Upper lobe of left lung (tissue), 6 donors: ENCODE measurements at places on chromosomes 2 and 18. TPM values are rescaled to one million over a fixed set of nuclear protein-coding genes. Genes with fewer than 3 reads are reported as not detected.

DNA sequence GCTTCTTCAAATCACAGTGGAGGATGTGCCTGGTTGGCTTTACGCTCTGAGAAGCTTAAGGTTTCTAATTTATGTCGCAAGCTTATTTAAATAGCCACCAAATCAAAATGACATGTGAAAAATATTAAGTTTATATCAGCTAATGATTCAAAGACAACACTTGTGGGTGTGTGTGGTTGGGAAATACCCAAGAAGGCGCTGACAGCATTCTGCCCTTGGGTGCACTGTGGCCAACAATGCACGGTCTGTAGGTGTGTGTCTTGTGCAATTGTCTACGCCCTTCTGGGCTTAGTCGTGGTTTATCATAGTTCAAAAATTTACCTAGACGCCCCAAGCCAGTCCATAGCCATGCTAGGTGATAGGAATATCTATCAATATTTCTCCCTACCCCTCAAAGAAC lies 60.9 kb downstream of the KCTD1 start:
- no peak overlapping the region for H3K4me3 ChIP-seq
- no peaks in the 10 kb centered on the region for H3K36me3 ChIP-seq
- DNase-seq = no peak
- H3K27me3 ChIP-seq = no peaks in the 10 kb centered on the region
- no peak overlapping the region for H3K27ac ChIP-seq

GRCh38 chr2:196592331-196592910 lies 47.1 kb upstream of the CCDC150 start:
- H3K36me3 ChIP-seq = no peaks in the 10 kb centered on the region
- H3K27ac ChIP-seq = peak overlapping the region; percentile 73
- peaks cover 24% of the 10 kb centered on the region for H3K4me1 ChIP-seq
- no peaks in the 10 kb centered on the region for H3K27me3 ChIP-seq

DNA sequence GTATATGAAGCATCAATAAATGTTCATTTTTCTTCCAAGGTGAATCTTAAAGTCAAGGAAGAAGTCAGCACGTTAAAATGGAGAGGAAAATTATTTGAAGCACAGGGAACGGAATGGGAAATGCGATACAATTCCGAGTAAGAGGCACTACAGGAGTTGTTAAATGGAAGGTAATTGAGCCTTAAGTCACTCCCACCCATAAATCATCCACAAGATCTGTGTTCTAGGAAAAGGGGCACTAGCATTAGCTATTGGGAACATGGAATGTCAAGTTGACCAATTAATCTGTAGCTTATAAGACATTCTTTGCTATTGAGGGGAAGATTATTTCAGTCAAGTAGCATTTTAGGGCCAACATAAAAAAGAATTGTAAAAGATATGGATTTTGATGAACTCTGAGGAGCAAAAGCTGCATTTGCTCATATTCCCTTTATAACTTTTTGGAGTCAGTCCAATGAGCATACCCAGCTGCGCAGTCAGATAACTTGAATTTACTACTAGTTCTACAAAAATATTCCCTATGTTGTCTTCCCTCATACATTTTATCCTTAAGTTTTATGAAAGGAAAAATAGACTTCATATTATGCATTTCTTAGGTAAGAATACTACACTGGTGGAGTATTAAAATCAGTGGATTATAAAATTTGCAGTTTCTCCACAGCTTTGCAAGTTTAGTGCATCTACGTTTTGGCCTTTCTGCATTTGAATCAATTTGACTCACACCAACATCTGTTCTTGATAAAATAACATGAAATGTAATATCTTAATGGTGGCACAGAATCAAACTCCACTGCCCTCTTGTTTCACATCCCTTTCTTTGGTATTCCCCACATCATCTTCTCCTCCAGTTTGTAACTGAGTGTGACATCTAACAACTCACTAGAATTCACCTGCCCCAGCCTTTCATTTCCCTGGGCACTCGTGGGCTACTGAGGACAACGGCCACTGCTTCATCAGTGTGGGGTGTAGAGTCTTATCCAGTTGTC lies 95.6 kb downstream of the SP3 start:
- no peak for DNase-seq
- no peaks in the 10 kb centered on the region for H3K4me1 ChIP-seq
- no peak overlapping the region for H3K27ac ChIP-seq
- no peak overlapping the region for H3K4me3 ChIP-seq

GRCh38 chr2:19256121-19256601 lies 102.3 kb downstream of the OSR1 start:
- H3K27ac ChIP-seq = no peak overlapping the region
- no peaks in the 10 kb centered on the region for H3K27me3 ChIP-seq
- no peaks in the 10 kb centered on the region for H3K4me1 ChIP-seq
- DNase-seq = no peak
- no peaks in the 10 kb centered on the region for H3K36me3 ChIP-seq

GRCh38 chr2:98901291-98901690 lies 34.7 kb downstream of the CRACDL start:
- no peaks in the 10 kb centered on the region for H3K36me3 ChIP-seq
- no peak for DNase-seq
- no peak overlapping the region for H3K4me3 ChIP-seq

- no peaks in the 10 kb centered on the region for H3K36me3 ChIP-seq
- H3K27ac ChIP-seq = no peak overlapping the region
- DNase-seq = no peak
- no peak overlapping the region for H3K4me3 ChIP-seq
- no peaks in the 10 kb centered on the region for H3K27me3 ChIP-seq
These were observed 379.4 kb upstream of the RAB12 start for GRCh38 chr18:8229787-8230186.

DNA sequence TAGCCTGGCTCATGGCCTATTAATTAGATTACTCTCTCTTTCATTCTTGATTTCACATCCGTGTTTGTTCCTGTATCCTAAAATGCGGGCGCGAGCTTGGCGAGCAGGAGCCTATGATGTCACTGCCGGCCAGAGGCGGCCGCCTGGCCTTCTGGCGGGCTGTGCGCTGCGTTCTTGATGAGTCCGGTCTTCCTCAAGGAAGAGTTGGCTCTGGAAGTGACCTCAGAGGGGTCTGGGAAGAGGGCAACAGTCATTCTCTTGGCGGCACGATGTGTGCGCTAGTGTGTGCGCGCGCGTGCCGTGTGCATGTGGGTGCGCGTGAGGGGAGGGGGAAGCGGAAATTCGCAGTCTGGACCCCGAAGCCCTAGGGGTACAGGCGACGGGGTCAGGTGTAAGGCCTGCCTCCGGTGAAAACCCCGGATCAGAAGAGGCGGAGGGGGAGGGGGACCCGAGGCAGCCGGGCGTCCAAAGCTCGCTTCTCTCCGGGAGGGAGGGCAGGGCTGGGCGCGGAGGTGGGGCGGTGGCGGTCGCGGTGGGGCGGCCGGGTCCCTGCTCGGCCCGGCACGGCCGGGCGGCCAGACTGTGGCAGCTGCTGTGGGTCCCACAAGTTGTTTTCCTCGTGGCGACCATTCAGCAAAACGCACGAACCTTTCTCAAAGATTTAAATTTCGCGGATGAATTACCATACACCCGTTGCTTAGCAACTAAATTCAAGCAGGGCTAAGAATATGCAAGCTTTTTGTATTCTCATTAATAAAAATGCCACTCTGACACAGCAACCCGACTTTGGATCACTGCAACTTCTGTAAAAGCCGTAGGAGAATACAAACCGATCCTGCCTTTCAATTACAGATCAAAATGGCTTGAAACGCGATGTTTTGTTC lies 8.4 kb downstream of the POU3F3 start:
- H3K36me3 ChIP-seq = no peaks in the 10 kb centered on the region
- H3K27me3 ChIP-seq = peaks cover 13% of the 10 kb centered on the region
- H3K4me3 ChIP-seq = no peak overlapping the region
- H3K4me1 ChIP-seq = peaks cover 11% of the 10 kb centered on the region
- H3K27ac ChIP-seq = no peak overlapping the region

DNA sequence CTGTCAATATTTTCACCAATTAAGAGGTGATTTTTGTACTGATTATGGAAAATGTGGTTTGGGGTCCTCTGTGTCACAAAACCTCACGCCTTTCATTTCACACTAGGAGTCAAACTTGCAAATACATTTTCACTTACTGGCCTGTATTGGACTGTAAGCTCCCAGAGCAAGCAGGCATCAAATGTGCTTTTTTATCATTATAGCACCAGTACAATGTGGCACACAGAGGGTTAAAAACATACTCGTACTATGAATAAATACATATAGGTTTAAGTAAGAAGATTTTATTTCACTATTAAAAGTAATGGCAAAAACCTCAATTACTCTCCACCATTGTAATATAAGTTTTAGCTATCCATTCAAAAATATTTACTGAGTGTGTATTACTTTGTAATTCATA lies 56.7 kb downstream of the ABCB11 start:
- no peaks in the 10 kb centered on the region for H3K4me1 ChIP-seq
- no peak overlapping the region for H3K4me3 ChIP-seq
- H3K27me3 ChIP-seq = no peaks in the 10 kb centered on the region
- H3K27ac ChIP-seq = no peak overlapping the region
- no peak for DNase-seq

DNA sequence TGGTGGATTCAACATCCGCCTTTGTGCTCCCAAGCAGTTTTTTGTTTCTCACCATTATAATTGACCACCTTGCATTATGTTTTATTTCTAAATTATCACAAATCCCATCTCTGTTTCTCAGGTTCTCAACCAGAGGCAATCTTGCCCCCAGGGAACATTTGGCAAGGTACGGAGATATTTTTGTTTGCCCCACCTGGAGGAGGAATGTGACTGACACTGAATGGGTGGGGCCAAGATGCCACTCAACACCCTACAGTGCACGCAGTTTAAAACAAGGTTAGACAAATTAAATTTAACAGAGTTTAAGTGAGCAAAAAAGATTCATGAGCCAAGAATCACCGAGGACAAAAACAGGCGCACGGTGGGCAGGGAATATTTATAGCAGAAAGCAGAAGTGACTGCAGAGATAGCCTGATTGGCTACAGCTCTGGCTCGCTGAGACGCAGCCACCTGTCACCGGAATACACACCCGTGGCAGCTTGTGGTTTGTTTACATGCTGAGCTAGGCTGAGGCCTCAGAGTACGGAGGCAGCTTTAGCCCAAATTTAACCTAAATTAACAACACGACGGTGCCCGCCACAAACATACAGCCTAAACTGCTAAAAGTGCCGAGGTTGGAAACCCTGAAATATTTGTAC lies 150.0 kb upstream of the ALKAL2 start:
- no peaks in the 10 kb centered on the region for H3K36me3 ChIP-seq
- H3K4me3 ChIP-seq = no peak overlapping the region

DNA sequence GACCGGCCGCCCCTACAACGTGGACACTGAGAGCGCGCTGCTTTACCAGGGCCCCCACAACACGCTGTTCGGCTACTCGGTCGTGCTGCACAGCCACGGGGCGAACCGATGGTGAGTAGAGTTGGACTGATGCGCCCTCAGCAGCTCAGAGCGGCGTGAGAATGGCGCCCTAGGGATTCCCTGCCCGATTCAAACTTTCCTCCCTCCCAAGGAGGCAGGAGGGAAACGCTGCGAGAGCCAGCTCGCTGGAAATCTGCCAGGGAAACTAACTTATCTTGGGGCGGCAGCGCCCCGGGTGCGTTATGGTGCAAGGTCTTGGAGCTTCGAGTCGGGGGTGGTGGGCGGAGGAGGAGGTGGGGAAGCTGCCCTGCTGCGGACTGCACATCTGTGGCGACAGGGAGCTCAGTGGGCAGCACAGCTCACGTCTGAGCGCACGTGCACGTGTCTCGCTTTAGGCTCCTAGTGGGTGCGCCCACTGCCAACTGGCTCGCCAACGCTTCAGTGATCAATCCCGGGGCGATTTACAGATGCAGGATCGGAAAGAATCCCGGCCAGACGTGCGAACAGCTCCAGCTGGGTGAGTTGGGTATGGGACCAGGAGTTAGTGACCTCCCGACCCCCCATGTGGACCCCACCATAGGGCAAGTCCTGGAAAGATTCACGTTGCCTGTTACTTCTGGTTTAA lies 697 bp downstream of the ITGA4 start:
- no peaks in the 10 kb centered on the region for H3K36me3 ChIP-seq
- peak overlapping the region; percentile 60 for H3K4me3 ChIP-seq
- peaks cover 20% of the 10 kb centered on the region for H3K4me1 ChIP-seq
- H3K27ac ChIP-seq = peak overlapping the region; percentile 82
- H3K27me3 ChIP-seq = peaks cover 12% of the 10 kb centered on the region

DNA sequence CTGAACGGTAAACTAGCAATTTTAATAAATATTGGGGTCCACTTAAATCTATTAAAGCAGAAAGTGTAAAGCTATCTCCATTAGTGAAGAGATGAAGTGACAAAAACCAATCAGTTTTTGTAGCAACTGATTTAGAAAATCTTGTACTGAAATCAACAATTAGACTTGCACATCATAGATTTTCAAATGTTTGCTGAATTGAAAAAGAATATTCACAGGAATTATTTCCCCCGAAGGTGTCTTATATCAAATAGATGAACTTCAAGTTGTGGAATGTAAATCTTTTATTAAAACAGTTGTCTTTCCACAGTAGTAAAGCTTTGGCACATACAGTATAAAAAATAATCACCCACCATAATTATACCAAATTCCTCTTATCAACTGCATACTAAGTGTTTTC lies 48.7 kb downstream of the ATIC start:
- peaks cover 20% of the 10 kb centered on the region for H3K36me3 ChIP-seq
- H3K4me1 ChIP-seq = no peaks in the 10 kb centered on the region
- no peaks in the 10 kb centered on the region for H3K27me3 ChIP-seq

- no peak overlapping the region for H3K27ac ChIP-seq
- no peak overlapping the region for H3K4me3 ChIP-seq
- H3K36me3 ChIP-seq = peaks cover 17% of the 10 kb centered on the region
- H3K4me1 ChIP-seq = peaks cover 9% of the 10 kb centered on the region
- H3K27me3 ChIP-seq = no peaks in the 10 kb centered on the region
These were observed 73.7 kb downstream of the TANK start for GRCh38 chr2:161233858-161234431.

- no peaks in the 10 kb centered on the region for H3K4me1 ChIP-seq
- no peak overlapping the region for H3K4me3 ChIP-seq
- H3K36me3 ChIP-seq = no peaks in the 10 kb centered on the region
- DNase-seq = no peak
These were observed 92.0 kb downstream of the LRP1B start for GRCh38 chr2:142038826-142039225.

GRCh38 chr2:201262718-201263117 lies 2.4 kb downstream of the CASP8 start:
- DNase-seq = no peak
- H3K4me1 ChIP-seq = peaks cover 37% of the 10 kb centered on the region
- H3K27me3 ChIP-seq = no peaks in the 10 kb centered on the region
- no peak overlapping the region for H3K4me3 ChIP-seq

DNA sequence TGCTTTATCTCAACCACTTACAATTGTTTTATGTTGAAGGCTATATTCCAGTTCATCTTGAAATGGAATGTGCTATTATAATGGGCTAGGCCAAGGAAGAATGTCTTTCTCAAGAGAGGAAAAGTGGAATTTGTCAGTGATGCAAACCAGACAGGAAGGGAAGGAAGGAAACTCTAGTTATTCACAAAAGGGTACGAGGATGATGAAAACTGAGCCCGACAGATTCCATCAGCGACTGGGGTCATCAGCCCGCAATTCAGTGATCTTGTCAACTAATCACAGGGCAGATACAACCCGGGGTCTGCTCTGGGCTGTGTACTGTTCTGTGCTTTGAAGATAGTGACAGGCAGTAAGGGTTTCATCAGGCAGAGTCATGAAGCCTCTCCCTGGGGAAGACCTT lies 23.4 kb upstream of the LYPD6 start:
- no peak for DNase-seq
- H3K4me3 ChIP-seq = no peak overlapping the region
- H3K36me3 ChIP-seq = no peaks in the 10 kb centered on the region
- H3K27ac ChIP-seq = no peak overlapping the region

- peak overlapping the region; percentile 27 for H3K27ac ChIP-seq
- H3K27me3 ChIP-seq = no peaks in the 10 kb centered on the region
- H3K4me1 ChIP-seq = peaks cover 42% of the 10 kb centered on the region
- no peaks in the 10 kb centered on the region for H3K36me3 ChIP-seq
These were observed 274.3 kb downstream of the PRKCE start for GRCh38 chr2:45925636-45926366.

AFF3 gene
- 21.0 TPM for total RNA-seq

RTTN gene
- 13.1 TPM for total RNA-seq

IL37 gene
- total RNA-seq = not detected

MEIS1 gene
- 28.9 TPM for total RNA-seq

EPHA4 gene
- 14.6 TPM for total RNA-seq

ITGA4 gene
- 24.1 TPM for total RNA-seq
